T-helper 22 cell (primary cell): ENCODE measurements at places on chromosomes 3 and 15.

- DNase-seq = no peak
These were observed 4.6 kb downstream of the HLTF start for GRCh38 chr3:149081772-149082171.

- no peak for DNase-seq
These were observed 364.5 kb upstream of the ICE2 start for GRCh38 chr15:60843482-60843881.

GRCh38 chr3:65485826-65486469, 552.8 kb downstream of the MAGI1 start:
- DNase-seq = no peak

- DNase-seq = no peak
These were observed 26.9 kb upstream of the MYO1E start for GRCh38 chr15:59399465-59400102.

GRCh38 chr3:26840272-26840870, 217.8 kb downstream of the LRRC3B start:
- no peak for DNase-seq

- no peak for DNase-seq
These were observed 202.0 kb upstream of the IL12A start for GRCh38 chr3:159786489-159787177.

DNA sequence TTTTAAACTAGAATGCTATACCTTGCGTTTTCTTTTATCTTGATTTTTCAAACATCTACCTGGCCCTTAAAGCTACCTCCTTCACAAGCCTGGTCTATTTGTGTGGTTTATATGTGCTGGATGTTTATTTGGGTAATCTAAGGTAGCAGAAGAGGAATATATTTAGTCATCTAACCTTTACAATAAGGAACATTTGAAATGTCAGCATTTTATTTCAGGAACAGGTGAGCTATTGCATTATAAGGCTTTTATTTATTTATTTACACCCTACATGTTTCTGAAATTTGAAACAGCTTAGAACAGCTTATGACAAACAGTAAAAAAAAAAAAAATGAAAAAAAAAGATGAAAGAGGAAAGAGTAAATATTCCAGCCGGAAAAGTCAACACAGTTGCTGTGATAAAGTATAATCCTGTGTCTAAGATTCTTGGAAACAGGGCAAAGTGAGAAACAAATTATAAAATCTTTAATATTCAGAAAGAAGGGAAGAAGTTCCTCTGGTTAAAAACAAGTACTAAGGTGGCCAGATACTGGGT, 19.5 kb downstream of the HHLA2 start:
- no peak for DNase-seq

DNA sequence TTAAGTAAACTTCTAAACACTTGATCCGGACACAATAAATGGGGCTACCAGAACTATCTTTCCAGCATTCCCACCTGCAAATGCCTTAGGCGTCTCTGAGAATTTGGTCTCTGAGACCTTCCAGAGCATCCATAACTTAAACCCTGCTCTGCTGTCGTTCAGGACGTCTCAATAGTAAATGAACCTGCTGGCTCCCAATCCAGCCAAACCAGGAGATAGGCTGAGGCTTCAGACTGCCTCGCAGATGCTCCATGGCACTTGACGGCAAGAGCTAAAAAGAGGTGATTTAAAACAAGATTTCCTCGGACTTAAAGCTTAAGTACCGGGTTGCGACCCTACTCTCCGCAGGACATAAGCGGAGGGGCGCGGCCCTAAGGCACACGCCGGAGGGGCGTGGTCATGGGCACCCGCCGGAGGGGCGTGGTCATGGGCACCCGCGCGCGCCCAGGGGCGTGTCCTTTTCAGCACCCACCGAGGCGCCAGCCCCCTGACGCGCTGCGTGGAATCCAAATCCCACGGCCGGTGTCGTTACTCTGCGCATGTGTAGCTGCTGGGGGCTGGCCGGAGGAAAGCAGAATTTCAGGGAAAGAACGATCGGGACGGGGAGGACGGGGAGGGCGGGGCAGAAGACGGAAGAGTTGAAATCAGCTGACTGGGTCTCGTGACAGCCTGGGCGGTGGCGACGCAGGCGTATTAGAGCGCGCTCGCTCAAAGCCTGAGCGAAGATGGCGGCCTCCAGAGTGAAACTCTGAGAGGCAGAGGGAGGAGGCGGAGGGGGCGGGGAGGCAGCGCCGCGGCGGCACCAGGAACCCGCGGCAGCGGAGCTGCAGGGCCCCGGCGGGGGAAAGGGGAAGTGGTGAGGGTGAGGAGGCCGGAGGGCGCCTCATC, at the start of gene DNAJC13:
DNAJC13 (plus strand) TSS at position 696 of the 888 bp plus-strand sequence. CDS start 17,049 bp downstream, outside the sequence.
- peak; percentile 86 for DNase-seq

GRCh38 chr3:196689941-196690660, 21.9 kb downstream of the CEP19 start:
- DNase-seq = no peak

GRCh38 chr3:167754049-167754448, 18.5 kb downstream of the SERPINI1 start:
- no peak for DNase-seq

DNA sequence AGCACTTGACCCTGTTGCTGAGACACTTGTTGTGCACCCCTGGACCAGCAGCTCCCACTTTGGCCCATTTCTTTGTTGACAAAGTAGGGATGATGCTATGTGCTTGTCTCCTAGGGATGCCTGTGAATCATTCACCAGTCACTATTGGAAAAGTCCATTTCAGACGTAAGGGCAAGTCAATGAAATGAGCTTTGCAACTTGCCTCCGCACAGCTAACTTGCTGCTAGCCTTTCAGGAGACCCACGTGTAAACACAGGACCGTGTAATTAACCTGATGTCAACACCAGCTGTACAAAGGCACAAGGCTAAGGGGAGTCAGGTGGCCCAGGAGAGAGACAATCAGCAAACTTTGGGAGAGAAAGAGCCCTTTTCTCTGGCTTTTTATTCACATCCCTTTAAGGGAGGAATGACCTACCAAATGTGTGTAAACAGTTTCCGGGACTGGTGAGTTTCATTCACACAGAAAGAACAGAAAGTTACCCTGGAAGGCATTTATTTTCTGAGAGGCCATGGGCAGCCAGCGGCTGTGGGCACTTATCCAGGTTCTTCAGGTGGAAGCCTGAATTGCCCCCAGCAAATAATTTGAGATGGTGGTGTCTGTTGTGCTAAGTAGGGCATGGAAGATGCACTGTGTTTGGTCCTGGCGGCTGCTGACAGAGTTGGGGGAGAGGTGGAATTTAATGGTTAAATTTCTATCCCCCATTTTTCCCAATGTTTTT, 54.0 kb downstream of the TIPARP start:
- no peak for DNase-seq

DNA sequence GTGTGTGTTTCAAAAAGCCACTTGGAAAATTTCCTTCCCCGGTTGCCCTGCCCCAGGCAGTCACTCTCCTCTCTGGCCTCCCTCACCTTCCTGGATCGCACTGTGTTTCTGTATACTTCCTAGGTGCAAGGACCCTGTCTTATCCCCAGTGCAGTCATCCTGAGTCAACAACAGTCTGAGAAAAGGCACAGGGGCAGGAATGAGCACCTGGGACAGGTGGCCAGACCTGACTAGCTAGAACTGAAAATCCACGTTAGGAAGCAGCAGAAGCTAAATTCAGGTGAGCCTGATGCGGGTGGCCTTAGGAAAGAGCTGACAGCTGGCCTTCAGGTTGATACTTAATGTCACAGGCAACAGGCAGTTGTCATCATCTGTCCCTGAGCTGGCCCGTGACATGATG, 62.9 kb upstream of the VGLL4 start:
- DNase-seq = no peak

- no peak for DNase-seq
These were observed 179.9 kb downstream of the MCTP2 start for GRCh38 chr15:94411285-94411684.

DNA sequence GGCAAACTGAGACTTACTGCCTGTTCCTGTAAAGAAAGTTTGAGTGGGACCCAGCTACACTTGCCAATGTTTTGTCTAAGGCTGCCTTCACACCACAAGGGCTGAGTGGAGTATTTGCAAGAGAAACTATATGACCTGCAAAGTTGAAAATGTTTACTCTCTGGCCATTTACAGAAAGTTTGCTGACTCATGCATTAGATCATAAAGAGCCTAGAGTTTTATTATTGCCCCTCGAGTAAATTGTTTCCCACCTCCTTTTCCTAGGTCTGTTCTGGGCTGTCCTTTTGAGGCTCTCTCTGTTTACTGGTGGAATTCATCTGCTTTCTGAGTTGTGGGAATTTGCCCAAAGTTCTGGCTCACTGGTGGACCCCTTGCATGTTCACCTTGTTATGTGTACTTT, 6.7 kb upstream of the PROK2 start:
- DNase-seq = no peak

DNA sequence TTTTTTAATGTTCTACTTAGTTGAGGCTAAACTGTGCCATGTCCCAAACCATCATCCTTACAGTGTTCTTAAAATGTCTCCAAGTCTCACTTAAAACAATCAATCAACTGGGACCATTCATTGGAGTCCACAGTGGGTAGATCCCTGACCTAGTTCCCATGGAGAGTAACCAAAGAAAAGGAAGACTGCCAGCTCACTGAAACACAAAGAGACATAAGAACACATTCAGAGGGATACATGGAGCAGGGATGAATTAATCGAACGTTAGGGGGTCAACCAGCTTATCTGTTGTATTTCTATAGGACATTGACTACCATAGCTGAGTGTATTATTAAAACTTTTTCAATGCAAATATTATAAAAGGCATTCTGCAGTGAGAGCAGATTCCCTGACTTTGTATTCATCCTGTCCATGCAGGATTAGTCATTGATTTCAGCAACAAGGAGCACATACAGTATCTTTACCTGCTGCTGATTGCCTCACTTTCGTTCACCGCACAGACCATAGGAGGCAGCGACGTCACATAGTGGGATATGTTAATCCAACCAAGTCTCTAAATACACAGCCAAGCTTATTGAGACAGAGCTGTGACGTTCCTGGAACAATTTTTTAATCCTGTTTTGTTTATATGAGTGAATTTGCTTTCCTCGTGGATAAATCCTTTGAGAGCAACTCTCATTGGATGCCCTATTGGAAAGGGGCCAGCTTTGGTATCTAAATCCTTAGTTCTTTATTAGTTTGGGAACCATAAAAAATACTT, 364.9 kb upstream of the RBMS3 start:
- DNase-seq = no peak

DNA sequence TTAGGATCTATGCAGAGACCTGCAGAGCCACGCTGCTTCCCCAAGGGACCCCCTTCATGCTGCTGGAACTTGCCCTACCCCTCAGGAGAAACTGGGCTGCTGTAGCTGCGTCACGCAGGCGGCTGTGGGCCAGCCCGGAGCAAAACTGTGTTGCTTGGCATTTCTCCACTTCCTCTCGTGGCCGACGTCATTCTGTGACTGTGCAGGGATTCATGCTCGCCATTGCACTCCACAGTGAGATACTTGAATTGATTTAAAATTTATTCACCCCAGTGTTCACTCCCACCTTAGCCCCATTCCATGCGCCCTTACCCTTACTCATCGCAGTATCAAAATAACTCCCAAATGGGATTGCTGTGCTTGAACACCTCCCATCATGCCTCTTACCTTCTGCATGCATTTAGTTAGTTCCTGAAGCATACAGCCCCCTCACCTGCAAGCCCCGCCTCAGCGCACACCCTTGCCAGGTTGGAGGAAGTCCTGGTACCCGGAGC, 45.7 kb downstream of the TMEM44 start:
- no peak for DNase-seq

DNA sequence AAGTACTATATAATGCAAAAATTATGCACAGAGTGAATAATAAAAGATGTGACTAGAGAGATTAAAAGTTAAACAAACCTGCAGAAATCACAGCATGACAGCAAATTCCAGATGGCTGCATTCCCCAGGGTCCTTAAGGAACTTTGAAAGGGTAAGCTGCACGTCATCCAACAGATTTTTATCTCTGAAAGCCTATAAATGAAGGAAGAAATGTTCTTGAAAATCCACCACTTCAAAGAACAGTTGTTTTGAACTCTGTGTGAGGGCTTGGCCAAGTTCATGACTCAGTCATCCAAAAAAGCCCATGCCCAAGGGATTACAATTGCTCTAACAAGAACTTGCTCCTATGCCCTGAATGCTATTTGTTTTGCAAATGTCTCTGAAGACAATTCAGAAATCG, 603.6 kb downstream of the PLOD2 start:
- no peak for DNase-seq

GRCh38 chr15:98427321-98427720, 221.0 kb upstream of the IGF1R start:
- no peak for DNase-seq

- no peak for DNase-seq
These were observed 122.3 kb upstream of the GPR149 start for GRCh38 chr3:154552338-154552737.

DNA sequence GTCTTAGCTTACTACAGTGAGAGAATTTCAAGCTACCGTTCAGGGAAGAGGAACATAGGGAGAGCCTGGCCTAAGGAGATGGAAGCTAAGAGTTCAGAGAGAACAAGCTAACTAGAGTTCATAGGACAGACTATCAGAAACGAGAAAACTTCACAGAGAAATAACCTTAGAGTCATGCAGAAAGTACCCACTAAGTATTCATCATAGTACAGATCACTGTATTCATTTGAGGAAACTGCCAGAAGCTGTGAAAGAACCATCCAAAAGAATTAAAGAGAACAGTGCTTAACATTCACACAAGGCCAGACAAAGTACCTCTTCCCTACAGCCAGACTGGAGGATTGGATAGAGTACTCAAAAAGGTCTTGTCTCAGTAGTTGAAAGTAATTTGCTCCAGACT, 15.2 kb upstream of the GBE1 start:
- DNase-seq = no peak

GRCh38 chr15:71239592-71240364, 124.5 kb downstream of the THSD4 start:
- no peak for DNase-seq

GRCh38 chr3:151362751-151363174, 21.8 kb downstream of the P2RY12 start:
- no peak for DNase-seq

DNA sequence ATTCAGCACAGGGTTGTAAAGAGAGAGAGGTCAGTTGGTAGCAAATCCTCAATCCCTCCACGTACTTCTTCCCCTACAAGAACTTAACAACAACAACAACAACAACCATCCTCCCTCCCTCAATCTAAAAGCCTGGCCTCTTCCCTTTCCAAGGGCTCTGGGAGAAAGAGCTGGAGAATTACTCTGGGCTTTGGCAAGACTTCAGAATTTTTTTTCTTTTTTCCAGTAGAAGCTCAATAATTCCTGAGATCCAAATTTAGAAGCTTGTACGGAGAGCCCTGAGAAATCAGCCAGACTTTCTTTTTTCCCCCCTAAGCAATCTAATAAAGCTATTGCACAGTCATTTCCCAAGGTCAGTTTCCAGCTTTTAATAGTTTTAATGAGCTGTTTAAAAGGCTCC, 95.8 kb upstream of the CACNA2D3 start:
- DNase-seq = no peak

DNA sequence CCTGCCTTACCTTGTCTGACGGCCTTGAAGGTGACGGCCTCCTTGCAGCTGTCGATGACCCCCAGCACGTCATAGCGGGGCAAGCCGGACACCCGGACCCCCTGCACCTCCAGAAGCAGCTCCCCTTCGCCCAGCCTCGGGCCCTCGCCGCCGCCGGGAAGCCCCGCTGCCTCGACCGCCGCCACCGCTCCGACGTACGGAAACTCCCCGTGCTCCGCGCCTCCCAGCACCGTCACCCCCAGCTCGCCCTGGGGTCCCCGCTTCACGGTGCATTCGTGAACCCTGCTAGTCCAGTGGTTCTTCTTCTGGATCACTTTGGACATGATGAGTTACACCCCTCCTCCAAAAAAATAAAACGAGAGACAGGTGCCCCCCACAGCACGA, 740 bp downstream of the MAGI1 start:
- no peak for DNase-seq
